ENCODE measurements at places on chromosomes 6 and 20.

DNA sequence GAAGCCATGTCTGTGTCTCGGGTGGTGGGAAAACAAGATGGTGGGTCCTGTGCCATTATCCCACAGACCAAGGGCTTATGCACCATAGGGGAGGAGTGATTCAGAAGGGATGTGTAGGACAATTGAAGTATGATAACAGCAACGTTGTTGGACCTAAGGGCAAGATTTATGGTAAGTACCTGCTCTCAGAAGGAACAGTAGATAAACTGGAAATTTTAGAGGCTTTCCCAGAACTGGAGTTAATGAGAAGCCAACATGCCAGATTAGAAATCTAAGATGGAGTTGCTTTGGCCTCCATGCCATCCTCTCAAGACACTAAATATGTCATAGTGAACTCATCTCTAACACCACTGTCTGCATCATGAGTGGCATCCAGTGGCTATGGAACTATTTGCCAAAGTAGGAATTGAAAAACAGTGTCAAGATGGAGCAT, 84.7 kb upstream of the MYLIP start:
- DNase-seq = no peak

GRCh38 chr6:133055441-133055966, 185.7 kb upstream of the EYA4 start:
- DNase-seq = no peak

DNA sequence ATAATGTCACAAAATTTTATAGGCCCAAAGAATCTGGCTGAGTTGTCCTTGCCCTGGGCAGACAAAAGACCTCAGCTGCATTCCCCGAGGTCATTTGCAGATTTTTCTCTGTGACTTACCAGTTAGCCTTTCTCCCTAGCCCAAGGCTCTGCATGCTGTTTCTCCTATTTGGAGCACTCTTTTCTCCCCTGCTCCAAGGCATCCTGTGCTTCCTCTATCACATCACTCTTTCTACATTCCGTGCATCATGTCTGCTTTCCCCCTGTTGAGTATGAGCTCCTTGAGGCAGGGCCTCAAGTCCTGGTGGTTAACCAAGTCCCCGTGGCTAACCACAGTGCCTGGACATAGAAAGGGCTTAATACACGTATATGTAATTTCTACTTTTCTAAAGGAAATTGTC, 593 bp upstream of the GSTA3 start:
- no peak for DNase-seq

DNA sequence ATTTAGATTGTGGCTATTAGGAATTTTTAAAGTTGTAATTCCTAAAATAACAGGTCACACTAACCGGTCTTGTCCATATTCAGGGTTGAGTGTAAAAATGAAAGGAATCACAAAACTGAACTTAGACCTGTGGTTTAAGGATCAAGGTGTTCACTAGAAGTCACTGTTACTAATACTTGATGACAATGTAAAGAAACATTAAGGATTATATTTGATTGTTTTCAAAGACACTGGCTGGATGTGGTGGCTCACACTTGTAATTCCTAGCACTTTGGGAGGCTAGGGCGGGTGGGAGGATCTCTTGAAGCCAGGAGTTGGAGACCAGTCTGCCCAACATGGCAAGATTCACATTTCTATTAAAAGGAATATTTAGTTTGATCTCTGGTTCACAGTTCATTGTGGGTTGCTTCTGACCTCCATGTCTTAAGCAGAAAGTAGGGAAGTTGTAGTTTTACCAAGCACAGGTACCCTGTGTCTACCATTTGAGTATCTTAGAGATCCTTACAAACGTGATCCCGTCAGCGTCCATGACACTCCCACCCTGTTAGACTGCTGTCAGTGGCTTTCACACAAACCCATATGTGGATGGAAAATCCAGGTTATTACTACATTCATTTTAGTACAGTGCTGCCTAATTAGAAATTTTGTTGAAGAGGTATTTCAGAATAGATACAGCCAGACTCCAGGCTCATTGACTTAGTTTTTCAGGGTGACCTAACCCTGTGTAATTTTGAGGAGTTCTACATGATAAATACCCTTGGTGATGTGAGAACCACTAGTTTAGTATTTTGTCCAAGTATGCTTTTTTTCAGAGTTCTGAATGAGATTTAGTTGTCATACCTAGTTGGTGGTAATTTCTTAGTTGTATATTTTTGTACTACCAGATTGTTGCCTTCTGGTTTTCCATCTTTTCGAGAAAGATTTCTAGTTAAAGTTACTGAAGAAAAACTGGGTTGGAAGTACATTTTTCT, 10.2 kb downstream of the SRSF3 start:
- DNase-seq = no peak

DNA sequence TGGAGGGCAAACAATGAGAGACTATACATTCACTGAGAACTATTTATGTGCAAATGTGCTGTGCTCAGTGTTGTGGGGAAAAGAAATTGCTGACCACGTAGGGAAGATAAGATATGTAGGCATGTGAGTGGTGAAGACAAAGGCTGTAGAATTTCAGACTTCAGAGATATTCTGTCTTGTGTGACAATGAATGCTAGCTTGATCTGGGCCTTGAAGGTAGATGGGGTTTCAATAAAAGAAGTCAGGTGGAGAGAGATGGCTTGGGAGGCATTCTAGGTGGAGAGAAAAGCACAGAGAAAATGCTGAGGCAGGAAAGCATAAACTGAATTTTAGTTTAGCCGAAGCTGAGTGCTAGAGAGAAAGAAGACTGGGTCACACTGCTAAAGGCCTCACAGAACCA, 56.8 kb upstream of the EEF1A1 start:
- DNase-seq = no peak

DNA sequence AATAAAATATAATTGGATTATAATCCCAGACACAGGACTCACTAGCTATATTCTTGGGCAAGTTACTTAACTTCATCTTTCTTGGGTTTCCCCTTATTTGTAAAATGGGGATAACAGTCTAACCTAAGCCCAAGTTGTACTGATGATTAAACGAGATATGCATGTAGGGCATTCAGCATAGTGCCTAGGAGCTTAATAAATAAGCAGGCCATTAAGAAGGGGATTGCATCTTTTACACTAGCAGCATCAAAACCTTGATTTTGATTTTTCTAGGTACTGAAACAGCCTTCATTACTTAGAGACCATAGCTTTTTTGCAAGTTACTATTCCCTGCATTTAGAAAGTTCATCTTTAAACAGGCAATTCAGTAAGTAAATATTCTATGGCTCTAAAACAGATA, 2.2 kb upstream of the QKI start:
- no peak for DNase-seq

- DNase-seq = no peak
Measured at GRCh38 chr6:132132924-132133639, 181.9 kb upstream of the CCN2 start.

- DNase-seq = no peak
Measured at GRCh38 chr20:57293995-57294394, 27.6 kb upstream of the BMP7 start.

DNA sequence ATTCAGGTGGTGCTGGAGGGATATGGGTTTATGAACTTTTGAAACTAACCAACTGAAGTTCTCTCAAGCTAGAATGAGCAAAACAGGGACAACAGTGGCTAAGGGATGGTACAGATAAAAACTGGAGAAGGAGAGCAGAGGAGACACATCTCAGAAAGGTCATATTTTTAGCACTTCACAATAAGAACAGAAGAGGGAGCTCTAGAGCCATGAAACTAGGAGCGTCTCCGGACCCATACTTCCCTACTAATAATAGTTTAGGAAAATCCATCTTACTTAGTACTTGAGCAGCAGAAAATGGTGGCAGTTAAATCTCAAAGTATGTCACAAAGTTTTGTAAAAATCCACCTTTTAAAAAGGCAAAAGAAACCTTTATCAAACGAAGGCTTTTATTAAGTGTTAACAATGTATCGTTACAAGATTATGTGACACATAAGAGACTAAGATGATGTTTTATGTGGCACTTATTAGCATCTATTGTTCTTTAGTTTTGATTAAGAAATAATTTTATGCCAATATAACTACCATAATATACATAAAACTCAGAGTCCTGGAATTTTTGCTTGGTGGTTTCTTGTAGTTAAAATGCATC, 278.6 kb downstream of the TBC1D32 start:
- DNase-seq = no peak

DNA sequence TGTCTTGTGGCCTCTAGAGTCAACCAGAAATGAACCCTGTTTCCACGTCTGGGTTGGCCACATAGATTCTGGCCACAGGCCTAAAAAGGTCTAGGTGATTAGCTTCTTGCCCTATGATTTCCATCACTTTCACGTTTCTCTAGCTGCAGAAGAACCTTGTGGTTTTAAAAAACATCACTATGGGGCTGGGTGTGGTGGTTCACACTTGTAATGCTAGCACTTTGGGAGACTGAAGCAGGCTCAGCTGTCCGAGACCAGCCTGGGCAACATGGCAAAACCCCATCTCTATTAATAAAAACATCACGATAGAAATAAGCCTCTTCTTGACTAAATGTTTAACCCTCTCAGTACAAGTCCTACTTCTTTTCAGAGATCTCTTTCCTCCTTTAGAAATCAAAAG, 27.6 kb downstream of the POLR1C start:
- DNase-seq = no peak

- DNase-seq = no peak
Measured at GRCh38 chr6:4069199-4069598, 9.7 kb downstream of the FAM217A start.

DNA sequence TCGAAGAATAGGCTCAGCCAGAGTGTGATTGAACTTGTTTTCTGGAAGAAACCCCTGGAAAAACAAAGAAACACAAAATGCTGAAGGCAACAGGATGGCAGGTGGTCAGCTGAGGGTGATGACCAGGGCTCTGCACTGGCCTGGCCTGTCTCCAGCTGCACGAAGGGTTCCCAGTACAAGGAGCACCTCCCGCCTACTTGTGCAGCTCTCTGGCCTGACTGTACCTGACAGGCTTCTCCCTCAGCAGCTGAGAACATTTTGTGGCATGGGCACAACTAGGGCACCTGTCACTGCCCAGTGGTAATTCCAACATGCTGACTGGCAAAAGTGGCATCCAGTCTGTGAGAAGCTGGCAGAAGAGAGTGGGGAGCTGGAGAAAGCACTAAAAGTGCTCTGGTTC, 38.8 kb upstream of the EMILIN3 start:
- no peak for DNase-seq

DNA sequence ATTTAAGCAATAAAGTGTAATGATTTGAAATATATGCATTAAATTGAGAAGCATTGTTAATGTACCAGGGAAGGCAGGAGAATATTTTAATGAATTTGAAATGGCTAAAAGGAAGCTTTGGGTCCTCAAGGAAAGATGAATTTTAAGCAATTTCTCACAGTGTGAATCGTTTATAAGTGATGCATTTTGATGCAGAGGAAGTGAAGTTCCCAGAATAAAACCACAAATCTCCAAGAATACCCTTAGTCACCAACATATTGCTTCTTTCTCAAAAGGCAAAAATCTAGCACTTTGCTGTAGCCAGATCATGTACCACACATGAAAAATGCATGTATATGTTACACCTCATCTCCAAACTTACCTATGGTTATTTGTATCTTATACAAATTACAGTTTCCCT, 11.7 kb downstream of the TPD52L1 start:
- DNase-seq = no peak

GRCh38 chr6:43668151-43669028, 19.2 kb downstream of the MRPS18A start:
- peak; percentile 63 for DNase-seq

- DNase-seq = no peak
Measured at GRCh38 chr6:20314866-20315845, 86.5 kb upstream of the E2F3 start.

GRCh38 chr20:19628570-19629134, 129.4 kb upstream of the RIN2 start:
- DNase-seq = peak; percentile 15

DNA sequence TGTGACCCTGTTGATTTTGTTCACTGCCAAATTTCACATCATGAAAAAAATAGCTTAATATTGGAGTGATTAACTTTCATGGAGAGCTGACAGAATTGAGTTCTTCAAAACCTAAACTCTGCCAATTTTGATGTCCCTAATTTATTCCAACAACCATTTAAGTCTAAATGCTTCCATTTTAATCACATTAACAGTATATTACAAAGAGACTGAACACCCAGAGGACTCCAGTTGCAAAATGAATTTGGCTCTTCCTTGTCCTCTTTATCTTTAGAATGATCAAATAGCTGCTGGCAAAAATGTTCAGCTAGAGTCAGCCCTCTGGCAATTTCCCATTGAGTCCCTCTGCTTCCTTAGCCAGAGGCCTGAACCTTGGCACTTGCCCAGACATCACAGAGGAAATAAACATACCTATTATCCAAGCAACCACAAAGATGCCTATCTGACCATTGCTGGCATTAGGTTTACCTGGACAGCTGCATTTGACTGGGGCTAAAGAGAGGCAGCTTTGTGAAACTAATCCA, 299.0 kb upstream of the STXBP5 start:
- DNase-seq = no peak

DNA sequence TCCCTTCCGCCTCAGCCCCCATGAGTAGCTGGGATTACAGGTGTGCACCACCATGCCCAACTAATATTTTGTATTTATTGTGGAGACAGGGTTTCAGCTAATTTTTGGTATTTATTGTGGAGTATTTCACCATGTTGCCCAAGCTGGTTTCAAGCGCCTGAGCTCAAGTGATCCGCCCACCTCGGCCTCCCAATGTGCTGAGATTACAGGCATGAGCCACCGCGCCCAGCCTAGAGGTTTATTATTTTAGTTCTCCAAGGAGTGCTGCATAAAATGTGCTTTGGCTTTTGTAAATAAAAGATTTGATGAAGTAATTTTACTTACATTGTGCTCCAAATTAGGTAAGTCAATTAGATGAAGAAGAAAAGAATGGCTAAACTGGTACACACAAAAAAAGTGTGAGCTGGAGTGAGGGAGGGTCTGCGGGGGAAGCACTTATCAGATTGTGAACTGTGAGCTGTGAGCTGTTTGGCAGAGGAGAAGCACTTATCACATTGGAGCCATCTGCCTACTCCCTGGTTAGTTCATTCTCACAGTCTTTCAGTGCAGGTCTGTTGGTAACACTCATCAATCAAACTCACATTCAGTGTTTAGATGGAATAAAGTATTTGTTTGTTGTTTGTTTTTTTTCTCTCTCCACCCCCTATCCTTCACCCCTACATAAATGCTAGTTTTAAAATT, 398.0 kb downstream of the EPHA7 start:
- no peak for DNase-seq

DNA sequence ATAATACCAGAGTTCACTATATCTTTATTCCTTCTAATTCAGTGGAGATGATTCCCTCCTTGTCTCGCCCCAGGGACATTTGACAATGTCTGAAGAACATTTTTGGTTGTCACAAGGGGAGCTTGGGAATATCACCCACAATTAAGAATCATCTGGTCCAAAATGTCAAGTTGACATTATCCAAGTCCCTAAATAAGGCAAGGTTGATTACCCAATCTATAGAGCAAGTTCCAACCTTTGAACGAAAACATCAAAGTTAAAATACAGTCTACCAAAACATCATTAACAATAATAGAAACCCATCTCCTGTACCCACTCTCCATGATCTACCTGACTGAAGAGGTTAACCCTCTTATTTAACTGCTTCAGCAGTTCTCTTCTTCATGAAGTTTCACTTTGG, 15.6 kb downstream of the DEK start:
- DNase-seq = no peak

- DNase-seq = no peak
Measured at GRCh38 chr20:44723391-44723790, 8.2 kb downstream of the CCN5 start.
